ENCODE measurements at places on chromosomes 13 and 19. TPM values are rescaled to one million over a fixed set of nuclear protein-coding genes. Genes with fewer than 3 reads are reported as not detected.

POU2F2 gene
- 0.05 TPM for total RNA-seq

BICRA gene
- 3.5 TPM for total RNA-seq

SLC7A9 gene
- not detected for total RNA-seq

RNF225 gene
- 0.53 TPM for total RNA-seq

NPHS1 gene
- total RNA-seq = not detected

LILRB3 gene
- not detected for total RNA-seq
